Stimulated activated CD4-positive, alpha-beta T cell treated with anti-CD3 and anti-CD28 coated beads, Interleukin-15, amount 100 ng/mL, for 24 hours (primary cell): ENCODE measurements at places on chromosomes 16 and 17.

- DNase-seq = peak; percentile 39
These were observed 1.1 kb downstream of the VAT1 start for GRCh38 chr17:43020789-43021740.

DNA sequence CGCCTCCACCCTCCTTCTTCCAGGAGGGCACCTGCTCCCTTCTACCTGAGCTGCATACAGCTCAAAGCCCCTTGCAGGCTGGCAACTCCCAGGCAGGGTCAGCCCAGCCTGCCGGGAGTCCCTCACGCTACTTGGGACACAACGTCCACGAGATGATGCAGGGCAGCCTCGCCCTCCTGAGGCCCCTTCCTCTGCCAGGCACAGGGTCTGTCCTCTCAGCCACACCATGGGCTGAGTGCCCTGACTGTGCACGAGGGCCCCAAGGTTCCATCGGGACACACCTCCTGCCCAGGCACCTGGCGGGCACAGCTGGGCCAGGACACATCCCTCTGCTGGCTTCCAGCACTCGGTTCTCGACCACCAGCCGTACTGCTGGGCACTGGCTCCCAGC lies 30.9 kb upstream of the ZC3H18 start:
- DNase-seq = no peak

DNA sequence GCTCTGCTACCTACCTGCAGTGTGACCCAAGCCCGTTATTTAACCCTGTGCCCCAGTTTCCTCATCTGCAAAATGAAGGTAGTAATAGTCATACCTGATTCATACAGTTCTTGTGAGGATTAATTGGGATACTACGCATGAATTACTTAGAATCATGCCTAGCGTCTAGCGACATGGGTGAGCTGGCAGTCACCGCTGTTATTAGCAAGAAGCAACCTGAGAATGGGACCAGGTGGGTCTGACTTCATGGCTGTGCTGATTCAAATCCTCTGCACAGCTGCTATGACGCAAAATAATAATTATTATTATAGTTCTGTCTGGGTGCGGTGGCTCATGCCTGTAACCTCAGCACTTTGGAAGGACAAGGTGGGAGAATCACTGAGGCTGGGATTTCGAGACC lies 7.9 kb downstream of the SOCS1 start:
- no peak for DNase-seq

GRCh38 chr17:34511265-34511664 lies 68.1 kb upstream of the TMEM132E start:
- no peak for DNase-seq

DNA sequence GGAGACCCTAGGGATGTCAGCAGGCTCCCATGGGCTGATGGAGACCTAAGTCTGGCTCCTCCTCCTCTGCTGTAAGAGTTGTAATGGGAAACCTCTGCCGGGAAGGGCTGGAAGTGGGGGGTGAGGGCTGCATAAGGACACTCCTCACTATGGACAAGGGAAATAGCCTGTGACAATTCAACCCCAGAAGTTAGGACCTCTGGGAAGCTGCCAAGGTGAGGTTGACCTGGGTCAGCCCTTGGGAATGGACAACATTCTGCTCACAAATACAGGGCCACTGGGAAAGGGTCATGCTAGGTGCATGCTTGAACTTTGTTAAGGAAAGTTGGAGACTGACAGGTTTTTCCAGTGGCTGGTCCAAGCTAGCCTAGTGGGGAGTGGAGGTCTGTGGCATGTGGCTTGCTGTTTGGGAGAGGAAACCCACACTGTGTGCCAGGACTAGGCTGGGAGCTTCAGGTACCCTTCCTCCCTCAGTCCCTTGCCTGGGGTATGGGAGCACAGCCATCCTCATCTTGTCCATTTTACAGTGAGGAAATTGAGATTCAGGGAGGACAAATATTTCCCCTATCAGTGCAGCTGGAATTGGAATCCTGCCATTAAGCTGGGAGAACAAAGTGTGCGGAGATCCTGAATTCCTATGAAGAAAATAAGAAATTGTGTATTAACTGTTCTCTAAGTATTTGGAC lies 190.4 kb downstream of the SALL1 start:
- no peak for DNase-seq

DNA sequence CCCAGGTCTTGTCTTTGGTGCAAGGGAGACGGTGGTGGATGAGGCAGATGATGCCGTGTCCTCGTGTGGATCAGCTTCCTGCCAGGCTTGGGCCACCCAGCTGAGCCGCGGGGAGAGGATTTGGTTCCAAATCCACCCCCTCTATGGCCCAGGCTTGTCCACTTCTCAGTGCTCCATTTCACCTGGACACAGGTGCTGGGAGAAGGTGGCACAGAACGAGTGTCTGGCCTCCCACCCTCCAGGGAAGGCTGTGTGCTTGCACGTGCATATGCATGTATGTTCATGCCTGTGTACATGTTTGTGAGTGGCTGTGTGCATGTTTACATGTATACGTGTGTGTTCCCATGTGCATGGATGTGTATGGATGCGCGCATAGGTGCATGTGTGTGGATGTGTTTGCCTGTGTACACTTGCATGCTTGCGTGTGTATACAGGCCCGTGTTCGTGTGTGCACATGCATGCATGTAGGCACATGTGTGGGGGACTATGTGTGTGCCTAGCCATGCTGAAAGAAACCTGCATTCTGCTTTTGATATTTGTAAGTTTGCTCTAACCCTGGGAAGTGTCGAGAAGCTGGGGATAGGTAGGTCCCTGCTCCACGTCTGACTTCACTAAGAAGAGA lies 196.3 kb downstream of the IRF8 start:
- DNase-seq = no peak

DNA sequence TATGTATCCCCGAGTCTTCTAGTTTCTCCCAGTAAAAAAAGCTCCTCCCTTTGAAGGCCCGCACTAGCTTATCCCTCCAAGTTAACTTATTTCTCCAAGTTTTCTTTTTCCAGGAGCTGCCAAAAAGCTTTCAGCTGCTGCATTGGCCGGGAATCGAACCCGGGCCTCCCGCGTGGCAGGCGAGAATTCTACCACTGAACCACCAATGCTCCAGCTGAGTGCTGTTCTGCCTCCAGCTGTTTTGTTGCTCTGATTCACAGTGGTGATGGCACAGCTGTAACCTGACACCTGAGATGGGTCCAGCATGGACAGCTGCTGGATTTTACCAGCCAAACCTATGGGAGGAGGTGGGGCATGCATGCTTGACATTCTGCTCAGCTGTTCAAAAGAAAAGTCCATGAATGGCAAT lies 22.1 kb downstream of the VAC14 start:
- DNase-seq = no peak

DNA sequence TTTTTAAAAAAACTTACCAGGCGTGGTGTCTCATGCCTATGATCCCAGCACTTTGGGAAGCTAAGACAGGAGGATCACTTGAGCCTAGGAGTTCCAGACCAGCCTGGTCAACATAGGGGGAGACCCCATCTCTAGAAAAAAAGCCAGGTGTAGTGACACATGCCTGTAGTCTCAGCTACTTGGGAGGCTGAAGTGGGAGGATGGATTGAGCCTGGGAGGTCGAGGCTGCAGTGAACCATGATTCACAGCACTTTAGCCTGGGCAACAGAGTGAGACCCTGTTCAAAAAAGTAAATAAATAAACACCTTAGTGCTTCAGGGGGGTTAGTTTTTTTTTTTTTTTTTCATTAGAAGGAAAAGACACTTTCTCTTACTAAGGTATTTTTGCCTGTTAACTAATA lies 58.9 kb upstream of the LRRC37A3 start:
- DNase-seq = no peak

GRCh38 chr17:36920032-36921005 lies 17.0 kb upstream of the LHX1 start:
- DNase-seq = peak; percentile 51

DNA sequence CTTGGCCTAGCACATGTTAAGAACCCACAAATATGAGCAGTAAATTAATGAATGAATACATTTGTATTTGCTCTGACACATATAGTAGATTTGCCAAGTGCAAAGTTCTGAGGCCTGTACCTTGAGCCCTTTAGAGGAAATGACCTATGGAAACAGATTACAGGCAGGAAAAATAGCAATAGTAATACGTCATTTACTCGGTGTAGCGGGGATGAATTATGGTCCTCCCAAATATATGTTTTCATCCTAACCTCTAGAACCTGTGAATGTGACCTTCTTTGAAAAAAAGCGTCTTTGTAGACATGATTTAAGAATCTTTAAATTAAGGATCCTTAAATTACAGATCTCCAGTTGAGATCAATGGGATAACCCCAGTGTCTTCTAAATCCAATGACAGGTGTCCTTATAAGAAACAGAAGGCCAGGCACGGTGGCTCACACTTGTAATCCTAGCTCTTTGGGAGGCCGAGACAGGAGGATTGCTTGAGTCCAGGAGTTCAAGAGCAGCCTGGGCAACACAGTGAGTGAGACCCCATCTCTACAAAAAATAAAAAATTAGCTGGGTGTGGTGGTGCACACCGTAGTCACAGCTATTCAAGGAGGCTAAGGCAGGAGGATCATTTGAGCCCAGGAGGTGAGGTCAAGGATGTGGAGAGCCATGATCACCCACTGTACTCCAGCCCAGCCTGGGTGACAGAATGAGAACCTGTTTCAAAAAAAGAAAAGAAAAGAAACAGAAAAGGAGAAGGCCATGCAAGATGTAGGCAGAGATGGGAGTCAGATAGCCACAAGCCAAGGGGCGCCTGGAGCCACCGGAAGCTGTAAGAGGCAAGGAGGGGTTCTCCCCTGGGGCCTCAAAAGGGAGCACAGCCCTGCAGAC lies 5.1 kb upstream of the ITPRIPL2 start:
- no peak for DNase-seq

GRCh38 chr17:28973425-28973824 lies 22.1 kb upstream of the PHF12 start:
- no peak for DNase-seq

DNA sequence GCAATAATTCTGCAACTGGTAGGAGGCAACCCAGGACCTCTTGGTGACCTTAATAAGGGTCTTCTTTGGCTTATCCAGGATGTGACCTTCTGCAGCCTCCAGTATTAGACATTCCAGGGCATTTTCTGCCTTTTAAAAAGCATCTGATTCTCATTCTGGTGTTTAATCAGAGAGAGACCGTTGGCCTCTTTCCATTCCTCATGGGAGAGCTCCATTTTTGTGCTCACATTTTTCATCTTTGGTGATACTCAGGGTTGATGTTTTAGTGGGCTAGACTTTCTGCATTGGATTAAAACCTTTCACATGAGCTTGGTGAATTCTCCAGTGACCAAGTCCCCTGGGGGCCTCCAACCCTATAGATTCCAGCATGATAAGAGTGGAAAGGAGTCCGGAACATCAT lies 150.2 kb upstream of the CACNG5 start:
- DNase-seq = no peak

- DNase-seq = no peak
These were observed 50.5 kb downstream of the WWP2 start for GRCh38 chr16:69812688-69813014.

GRCh38 chr17:39062846-39063680 lies 88.4 kb downstream of the PLXDC1 start:
- DNase-seq = no peak

DNA sequence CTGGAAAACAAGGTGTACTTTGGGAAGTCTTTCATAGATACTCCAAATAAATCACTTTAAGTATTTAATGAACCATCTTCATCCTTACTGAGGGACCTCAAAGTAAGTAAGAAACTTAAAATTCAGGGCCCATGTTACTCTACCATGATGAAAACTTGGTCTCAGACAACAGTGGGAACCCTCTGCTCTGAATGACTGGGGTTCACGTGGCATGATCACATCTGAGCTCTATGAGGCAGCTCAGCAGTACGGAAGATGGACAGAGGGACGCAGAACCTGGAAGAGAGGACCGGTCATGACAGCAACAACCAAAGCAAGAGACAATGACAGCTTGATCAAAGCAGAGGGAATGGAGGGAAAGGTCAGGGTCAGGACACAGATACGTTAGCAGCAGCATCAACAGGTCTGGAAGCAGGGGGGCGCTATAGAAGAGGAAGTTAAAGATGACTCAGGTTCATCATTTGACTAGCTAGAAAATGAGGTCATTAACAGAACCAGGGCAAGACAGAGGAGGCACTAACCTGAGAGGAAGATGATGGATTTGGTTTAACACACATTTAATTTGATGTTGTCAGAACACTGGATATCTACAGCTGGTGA lies 9.5 kb downstream of the XPO6 start:
- peak; percentile 42 for DNase-seq

- DNase-seq = no peak
These were observed 3.2 kb downstream of the TRIM25 start for GRCh38 chr17:56910509-56911235.

DNA sequence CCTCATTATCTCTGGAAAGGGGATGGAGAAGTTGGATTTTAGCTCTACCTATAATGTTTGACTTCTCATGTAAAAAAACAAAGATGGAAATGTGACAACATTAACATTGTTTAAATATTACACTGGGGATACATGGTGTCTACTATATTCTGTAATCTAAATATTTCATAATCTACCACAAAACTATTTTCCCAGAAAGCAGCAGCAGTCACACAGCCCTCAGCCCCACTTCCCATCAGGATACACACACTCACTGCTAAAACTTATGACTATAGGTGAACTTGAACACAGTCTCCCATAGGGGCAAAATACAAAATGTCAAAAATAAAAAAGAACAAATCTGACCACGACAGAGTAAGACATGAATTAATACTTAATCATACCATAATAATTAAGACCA lies 95.7 kb downstream of the KANSL1 start:
- DNase-seq = no peak

DNA sequence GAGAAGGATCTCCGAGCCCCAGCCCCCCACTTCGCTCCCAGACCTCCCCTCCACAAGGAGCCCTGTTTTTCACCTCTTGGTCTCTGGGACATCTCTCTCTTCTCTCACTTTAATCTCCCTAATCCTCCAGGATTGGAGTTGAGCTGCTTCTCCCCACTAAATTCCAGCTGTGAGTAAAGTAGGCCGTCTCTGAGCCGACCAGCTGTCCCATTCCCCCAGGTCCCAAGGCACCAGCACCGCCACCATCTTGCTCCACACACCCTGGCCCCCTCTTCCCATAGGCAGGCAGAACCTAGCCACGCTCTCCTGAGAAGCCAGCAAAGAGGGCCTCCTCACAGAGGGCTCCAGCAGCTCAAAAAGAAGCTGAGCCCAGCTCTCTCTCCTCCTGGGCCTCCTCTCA lies 878 bp downstream of the DLG4 start:
- no peak for DNase-seq

DNA sequence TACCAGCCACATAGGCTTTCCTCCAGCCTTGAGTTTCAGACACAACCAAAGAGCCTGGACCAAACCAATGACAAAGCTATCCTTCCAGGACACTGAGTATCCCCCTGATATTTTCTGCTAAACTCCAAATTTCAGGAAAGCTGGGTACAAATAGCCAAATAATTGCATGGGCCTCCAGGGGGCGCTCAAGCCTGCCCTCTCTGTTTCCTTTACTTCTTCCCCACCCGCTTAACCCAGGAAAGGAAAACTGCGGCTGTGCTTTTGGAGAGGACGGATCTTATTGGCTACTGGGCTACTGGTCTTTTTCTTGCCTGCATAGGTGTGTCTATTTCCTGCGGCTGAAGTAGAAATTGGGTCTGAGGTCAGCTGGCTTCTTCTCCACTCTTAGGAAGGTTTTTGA lies 30.1 kb downstream of the GNGT2 start:
- DNase-seq = peak; percentile 77

GRCh38 chr16:57704905-57705852 lies 10.6 kb downstream of the DRC7 start:
- DNase-seq = no peak

- no peak for DNase-seq
These were observed 46.7 kb downstream of the ANKRD11 start for GRCh38 chr16:89443727-89444084.

- no peak for DNase-seq
These were observed 46.4 kb downstream of the STAT5A start for GRCh38 chr17:42334677-42335076.

GRCh38 chr16:83661656-83662055 lies 146.1 kb upstream of the HSBP1 start:
- no peak for DNase-seq

- DNase-seq = peak; percentile 90
These were observed at the start of gene AXIN2 for GRCh38 chr17:65561452-65562205. Gene AXIN2, minus strand, starts transcription at chr17:65561648. Its CDS starts 3,028 bp downstream, at chr17:65558620.
